Cardiac fibroblast (primary cell): ENCODE measurements at places on chromosomes 5 and 9.

- no peak for DNase-seq
Observed at GRCh38 chr5:88841212-88841611, 41.8 kb downstream of the MEF2C start.

DNA sequence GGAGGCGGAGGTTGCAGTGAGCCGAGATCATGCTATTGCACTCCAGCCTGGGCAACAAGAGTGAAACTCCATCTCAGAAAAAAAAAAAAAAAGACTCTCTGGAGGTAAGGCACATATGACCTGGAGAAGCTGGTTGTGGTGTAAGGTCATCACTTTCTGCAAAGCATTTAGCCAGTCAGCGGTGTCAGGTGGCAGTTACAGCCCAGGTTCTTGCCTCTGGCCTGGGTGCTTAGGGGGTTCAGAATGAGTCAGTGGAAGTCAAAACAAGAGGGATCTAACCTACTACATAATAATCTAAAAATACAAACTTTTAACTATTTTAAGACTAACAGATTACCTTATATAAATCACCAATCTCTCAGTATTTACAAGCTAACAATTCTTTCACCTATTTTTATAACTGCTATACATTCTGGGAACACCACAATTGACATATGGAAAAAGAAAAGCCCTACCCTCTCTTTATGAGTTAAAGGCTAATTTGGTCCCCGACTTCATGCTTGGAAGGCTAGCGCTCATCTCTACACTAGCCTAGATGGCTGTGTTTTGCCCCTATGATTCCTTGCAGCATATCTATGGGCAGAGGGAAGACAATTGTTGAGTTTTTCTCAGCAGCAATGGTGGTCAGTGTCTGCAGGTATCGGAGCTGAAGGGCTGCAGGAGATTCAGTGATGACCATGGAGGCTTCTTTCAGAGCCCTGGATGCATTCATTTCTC lies 29.2 kb downstream of the STOM start:
- DNase-seq, result no peak

- DNase-seq, result no peak
Observed at GRCh38 chr5:93632327-93632726, 49.3 kb downstream of the NR2F1 start.

DNA sequence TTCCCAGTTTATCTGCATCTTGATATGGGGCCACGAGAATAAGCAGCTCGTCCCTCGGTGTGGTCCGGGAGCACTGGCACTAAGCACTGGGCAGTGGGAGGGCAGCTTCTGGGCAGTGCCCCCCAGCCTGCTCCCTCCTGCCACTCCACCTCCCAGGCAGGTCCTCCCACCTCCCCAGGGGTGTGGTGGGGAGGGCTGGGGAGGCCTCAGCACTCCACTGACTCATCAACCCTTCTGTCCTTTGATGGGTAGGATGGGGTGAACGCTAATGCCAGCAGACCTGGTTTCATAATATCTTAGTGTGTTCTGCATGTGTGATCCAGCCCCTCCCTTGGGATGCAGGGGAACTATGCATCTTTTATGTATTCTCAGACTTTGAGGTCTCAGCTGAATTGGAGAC lies 62.2 kb upstream of the GNE start:
- DNase-seq, result no peak

GRCh38 chr9:23823986-23824829 lies 1.8 kb downstream of the ELAVL2 start:
- DNase-seq, result no peak

GRCh38 chr9:136886610-136887597 lies 588 bp downstream of the TRAF2 start:
- peak; percentile 12 for DNase-seq
